ENCODE measurements at places on chromosomes 6 and 20.

DNA sequence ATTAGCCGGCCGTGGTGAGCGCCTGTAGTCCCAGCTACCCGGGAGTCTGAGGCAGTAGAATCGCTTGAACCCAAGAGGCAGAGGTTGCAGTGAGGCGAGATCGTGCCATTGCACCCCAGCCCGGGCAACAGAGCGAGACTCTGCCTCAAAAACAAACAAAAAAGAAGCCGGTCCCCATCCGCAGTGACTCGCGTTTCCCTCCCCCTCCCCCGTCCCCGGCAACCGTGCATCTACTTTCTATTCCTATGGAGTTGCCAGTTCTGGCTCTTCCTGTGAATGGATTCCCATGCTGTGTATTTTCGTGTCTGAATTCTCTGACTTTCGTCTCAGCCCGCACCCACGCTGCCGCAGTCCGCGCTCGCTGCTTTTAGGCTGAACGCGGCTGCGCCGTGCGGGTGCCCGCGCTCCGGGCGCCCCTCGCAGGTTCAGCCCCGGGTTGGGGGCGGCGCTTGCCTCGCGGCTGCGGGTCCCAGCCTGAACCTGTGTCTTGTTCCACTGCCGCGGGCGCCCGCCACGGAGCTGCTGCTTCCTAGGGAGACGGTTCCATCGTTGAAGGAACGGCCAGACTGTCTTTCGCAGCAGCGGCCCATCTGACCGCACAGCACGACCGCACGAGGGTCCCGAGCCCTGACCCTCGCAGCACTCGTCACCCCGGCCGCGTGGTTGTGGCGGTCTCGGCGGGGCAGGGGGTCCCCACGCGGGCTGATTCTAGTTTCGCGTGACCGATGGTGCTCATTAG lies 1.1 kb upstream of the MRGBP start:
- peak; percentile 73 for DNase-seq

- no peak for DNase-seq
These were observed 79.0 kb upstream of the FYN start for GRCh38 chr6:111952274-111952673.

- DNase-seq = no peak
These were observed 817 bp downstream of the ME1 start for GRCh38 chr6:83429857-83430610.

DNA sequence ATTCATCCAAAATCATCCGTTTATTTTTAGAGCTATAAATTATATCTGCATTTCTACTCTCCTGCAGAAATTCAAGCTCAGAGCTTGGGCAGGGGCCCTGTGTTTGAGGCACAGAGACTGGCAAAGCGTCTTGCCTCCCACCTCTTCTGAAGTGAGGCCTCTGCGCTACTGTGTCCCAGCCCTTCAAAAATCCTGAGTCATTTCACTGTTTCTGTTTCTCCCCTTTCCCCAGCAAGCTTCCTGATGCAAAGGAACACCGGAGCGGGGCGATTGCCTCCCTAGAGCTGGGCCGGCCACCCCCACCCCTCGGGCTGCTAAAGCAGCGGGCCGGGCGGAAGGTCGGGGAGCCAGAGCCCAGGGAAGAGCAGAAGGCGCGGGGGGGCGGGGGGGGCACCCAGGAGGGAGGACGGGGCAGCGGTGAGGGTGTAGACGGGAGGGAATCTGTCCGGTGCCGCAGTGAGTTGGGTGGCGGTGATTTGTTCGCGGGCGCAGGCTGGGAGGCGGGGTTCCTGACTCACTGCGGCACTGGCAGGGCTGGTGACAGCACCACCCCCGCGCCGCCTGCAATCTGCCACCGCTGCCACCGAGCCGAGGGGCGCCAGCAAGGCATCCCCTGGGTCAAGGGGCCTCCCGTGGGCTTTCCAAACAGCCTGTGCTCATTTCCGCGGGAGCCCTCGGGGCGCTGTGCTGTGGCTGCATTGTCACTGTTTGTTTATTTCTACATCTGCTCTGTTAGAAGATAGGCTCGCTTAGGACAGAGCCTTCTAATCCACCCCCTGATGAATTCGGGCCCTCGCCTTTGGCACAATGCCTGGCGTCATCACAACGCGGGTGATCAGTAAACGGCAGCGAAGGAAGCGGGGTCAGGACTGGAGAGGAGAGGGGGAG lies 46.5 kb upstream of the SNAP25 start:
- DNase-seq = no peak

GRCh38 chr6:95553880-95554279 lies 23.5 kb upstream of the MANEA start:
- DNase-seq = no peak

GRCh38 chr6:28727559-28728211 lies 196.1 kb downstream of the TRIM27 start:
- DNase-seq = no peak

DNA sequence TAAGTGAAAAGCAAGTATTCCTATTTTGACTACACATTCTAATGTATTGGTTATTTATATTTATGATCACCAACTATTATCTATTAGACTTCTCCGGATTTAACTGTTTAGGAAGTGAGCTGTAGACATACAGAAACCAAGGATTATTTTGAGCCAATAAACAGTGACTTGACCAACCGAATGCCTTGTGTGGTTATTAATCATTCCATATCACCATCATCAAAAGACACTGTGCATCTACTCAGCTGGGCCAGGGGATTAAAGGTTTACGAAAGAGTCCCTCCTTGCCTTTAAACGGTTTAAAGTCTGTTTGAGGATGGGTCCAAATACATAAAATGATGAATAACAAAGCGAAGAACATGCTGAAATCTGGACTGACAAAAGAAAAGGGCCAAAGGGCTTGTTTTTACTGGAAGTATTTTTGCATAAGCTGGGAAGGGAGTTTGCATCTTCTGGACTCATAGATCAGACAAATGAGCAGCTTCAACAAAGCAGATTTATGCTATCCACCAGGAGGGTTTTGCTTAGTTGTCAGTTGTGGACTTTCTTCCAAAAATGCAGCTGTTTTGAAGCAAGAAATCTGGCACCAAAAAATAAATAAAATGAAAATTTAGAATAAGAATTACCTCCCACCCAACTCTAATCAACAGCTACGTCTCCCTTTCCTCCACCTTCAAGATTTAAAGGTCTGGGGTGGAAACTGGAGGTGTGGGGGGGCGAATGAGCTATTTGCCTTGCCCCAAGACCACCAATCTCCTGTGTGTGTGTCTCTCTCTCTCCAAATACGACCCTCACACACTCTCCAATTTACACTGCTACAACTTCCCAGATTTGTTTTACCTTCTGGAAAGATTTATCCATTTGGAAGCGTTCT lies 33.6 kb upstream of the ID4 start:
- DNase-seq = no peak

DNA sequence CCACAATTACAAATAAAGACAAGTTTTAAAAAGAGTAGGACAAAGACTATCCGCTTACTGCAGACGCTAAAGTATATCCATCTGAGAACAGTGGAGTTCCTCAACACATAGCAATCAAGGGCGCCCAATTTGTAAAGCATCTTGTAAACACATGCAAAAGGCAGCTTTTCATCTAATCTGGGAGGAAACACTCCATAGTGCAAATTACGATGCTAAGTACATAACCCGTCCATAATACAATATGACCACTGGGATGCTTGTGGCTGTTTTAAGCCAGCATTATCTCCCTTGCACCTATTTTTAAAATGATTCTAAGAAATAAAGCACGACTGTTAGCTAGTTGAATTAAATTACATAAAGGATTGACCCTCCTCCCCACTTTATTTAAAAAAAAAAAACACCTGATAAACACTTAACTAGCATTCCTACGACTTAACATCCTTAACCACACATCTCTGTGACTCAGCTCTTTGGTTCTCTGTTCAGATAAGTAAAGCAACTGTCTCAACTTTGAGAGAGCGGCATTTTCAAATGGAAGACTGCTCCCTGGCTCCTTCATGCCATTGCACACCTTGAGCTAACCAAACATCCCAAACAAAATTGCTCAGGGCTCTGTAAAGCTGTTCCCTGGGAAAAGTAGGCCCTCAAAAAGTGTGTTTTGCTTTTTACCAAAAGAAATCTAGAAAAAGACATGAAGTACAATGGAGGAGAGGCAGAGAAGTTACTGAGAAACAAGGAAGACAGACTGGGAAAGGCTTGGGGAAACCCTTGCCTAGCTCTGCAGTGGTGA lies 14.2 kb downstream of the SLC22A23 start:
- DNase-seq = no peak

GRCh38 chr6:4675121-4675520 lies 101.1 kb upstream of the CDYL start:
- no peak for DNase-seq

All from Jurkat, Clone E6-1 (cell line).